Pancreas (tissue), 10 donors: ENCODE measurements at places on chromosomes 5 and 9. TPM values are rescaled to one million over a fixed set of nuclear protein-coding genes. Genes with fewer than 3 reads are reported as not detected.

Gene NMUR2
- not detected for polyA plus RNA-seq

DNA sequence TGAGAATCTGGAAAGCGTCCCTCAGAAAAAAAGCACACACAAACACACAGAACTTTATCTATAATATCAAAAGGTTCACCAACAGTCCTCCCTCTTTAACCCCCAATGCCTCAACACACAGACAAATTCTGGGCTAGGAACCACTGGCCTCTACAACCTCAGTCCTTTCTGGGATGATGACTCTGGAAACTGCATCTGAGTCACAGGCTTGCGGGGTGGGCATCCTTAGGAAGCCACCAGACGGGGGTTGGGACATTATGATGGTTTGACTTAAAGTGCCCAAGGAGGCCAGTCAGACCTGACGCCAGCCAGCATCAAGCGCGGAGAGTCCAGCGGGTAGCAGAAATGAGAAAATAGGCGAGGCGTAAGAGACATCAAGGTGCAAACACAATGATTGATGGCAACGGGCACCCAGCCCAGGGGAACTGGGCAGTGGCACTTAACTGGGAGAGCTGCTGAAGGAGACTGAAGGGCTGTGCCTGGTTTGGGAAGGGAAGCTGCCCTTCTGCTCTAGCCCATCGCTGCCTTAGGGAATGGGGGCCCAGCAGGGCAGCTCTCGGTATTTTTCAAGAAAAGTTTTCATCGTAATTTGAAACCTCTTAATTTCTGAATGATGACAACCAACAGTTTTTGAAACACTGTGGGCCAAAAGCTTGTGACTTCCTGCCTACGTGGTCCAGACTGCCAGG, 20.7 kb downstream of the SPRY4 start:
- H3K4me1 ChIP-seq: no peaks in the 10 kb centered on the region
- H3K4me3 ChIP-seq: no peak overlapping the region
- DNase-seq: no peak
- H3K27me3 ChIP-seq: no peaks in the 10 kb centered on the region

- no peak overlapping the region for H3K4me3 ChIP-seq
- H3K4me1 ChIP-seq: peaks cover 31% of the 10 kb centered on the region
- peak overlapping the region; percentile 8 for H3K27ac ChIP-seq
- no peaks in the 10 kb centered on the region for H3K27me3 ChIP-seq
These were observed 54.4 kb downstream of the GNAQ start for GRCh38 chr9:77977210-77977611.

GRCh38 chr5:6448622-6449464, at the start of gene UBE2QL1:
Gene UBE2QL1, plus strand, starts transcription at chr5:6448859. Its CDS starts 35 bp downstream, at chr5:6448894.
- H3K4me1 ChIP-seq: no peaks in the 10 kb centered on the region
- no peak within 1 kb of the TSS for H3K27ac ChIP-seq
- H3K36me3 ChIP-seq: no peaks in the 10 kb centered on the region
- peak within 1 kb of the TSS; percentile 20 for H3K4me3 ChIP-seq

GRCh38 chr9:38431116-38431515, 6.9 kb upstream of the IGFBPL1 start:
- DNase-seq: no peak
- H3K36me3 ChIP-seq: no peaks in the 10 kb centered on the region
- H3K4me3 ChIP-seq: no peak overlapping the region
- no peaks in the 10 kb centered on the region for H3K27me3 ChIP-seq
- no peak overlapping the region for H3K27ac ChIP-seq
- H3K4me1 ChIP-seq: no peaks in the 10 kb centered on the region

DNA sequence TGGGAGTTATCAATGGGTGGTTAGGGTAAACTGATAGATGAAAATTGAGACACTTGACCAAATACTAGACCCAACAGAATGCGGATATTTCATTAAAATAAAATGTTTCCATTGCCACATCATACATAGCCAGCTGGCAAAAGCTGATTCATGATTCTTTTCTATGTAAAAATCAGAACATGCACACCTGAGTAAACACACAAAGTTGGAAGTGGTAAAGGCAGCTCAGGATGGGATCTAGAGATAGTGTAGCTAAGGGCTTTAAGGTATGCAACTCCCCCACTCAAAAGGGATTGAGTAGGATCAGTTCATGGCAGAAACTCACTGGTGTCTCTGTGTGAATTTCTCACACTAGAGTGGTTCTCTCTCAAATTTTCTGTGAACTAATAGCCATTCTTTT, 541.1 kb upstream of the GRAMD2B start:
- no peaks in the 10 kb centered on the region for H3K27me3 ChIP-seq
- no peak overlapping the region for H3K4me3 ChIP-seq
- DNase-seq: no peak
- no peaks in the 10 kb centered on the region for H3K36me3 ChIP-seq
- H3K4me1 ChIP-seq: peaks cover 5% of the 10 kb centered on the region

GRCh38 chr5:153959134-153959957, 79.4 kb downstream of the FAM114A2 start:
- no peak overlapping the region for H3K27ac ChIP-seq
- H3K36me3 ChIP-seq: no peaks in the 10 kb centered on the region
- no peak for DNase-seq
- H3K4me1 ChIP-seq: no peaks in the 10 kb centered on the region
- H3K4me3 ChIP-seq: no peak overlapping the region
- no peaks in the 10 kb centered on the region for H3K27me3 ChIP-seq

Gene CCDC171
- polyA plus RNA-seq: 1.5 TPM

Gene CCDC112
- 5.1 TPM for polyA plus RNA-seq

Gene DIPK1B
- polyA plus RNA-seq: 32.3 TPM

Gene RGS14
- 30.9 TPM for polyA plus RNA-seq

- H3K27ac ChIP-seq: no peak overlapping the region
- H3K36me3 ChIP-seq: no peaks in the 10 kb centered on the region
- no peak overlapping the region for H3K4me3 ChIP-seq
- no peaks in the 10 kb centered on the region for H3K27me3 ChIP-seq
- no peaks in the 10 kb centered on the region for H3K4me1 ChIP-seq
- DNase-seq: no peak
These were observed 45.6 kb downstream of the DAPK1 start for GRCh38 chr9:87543251-87543650.

- no peaks in the 10 kb centered on the region for H3K4me1 ChIP-seq
- H3K27ac ChIP-seq: no peak overlapping the region
- no peak for DNase-seq
- no peak overlapping the region for H3K4me3 ChIP-seq
These were observed 5.0 kb upstream of the HSPB3 start for GRCh38 chr5:54450542-54450941.

Gene FOXD4L6
- polyA plus RNA-seq: 0.05 TPM

- DNase-seq: peak; percentile 51
- no peaks in the 10 kb centered on the region for H3K27me3 ChIP-seq
- H3K36me3 ChIP-seq: no peaks in the 10 kb centered on the region
- H3K4me3 ChIP-seq: no peak overlapping the region
- H3K27ac ChIP-seq: no peak overlapping the region
- H3K4me1 ChIP-seq: peaks cover 5% of the 10 kb centered on the region
These were observed 15.3 kb downstream of the GCNT4 start for GRCh38 chr5:75037106-75037505.

DNA sequence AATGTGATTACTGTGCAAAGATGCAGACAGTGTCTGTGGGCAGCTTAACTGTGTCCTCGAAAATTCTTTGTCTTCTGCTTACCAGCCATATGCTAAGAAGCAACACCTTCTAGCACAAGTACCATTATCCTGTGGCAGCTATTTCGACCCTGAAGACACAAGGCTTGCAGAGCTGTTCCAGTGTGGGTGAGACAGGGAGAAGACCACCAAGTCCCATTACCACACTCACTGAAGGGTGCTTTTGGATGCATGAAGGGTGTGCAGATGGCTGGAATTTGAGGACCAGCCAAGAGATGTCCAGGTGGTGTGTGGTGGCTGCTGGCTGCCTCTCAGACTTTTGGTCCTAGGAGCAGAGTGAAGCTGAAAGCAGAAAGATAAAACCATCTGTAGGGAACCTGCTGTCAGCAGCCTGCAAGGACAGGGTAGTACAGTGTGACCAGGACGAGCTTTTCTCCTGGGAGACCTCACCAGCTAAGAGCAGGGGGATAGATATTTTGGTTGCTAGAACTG, 161.8 kb downstream of the ICE1 start:
- DNase-seq: no peak
- H3K27ac ChIP-seq: no peak overlapping the region
- no peak overlapping the region for H3K4me3 ChIP-seq

- H3K36me3 ChIP-seq: no peaks in the 10 kb centered on the region
- DNase-seq: no peak
- H3K4me3 ChIP-seq: no peak overlapping the region
- H3K27me3 ChIP-seq: no peaks in the 10 kb centered on the region
These were observed 39.9 kb upstream of the CTXN3 start for GRCh38 chr5:127609011-127609410.

Gene IFNK
- polyA plus RNA-seq: not detected

Gene ZFP2
- polyA plus RNA-seq: 3.2 TPM

Gene MTAP
- polyA plus RNA-seq: 4.7 TPM

DNA sequence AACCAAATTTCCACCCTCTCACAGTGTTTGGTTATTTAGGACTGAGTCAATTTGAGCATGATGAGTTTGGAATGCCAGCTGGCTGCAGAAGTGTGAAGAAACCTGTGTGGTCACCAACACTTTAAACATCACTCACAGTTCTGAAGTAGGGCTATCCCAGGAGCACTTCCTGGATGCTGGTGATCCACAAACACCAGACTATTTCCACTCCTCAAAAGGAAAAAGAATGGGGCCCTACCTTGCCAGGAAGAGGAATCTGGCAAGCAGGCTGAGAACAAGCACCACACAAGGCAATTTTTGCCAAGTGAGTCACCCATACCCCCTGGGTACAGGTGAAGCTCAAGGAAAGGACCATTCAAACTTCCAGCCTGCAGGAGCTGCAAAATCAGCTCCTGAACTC, 294.2 kb upstream of the PTGER4 start:
- no peaks in the 10 kb centered on the region for H3K4me1 ChIP-seq
- DNase-seq: no peak
- no peaks in the 10 kb centered on the region for H3K36me3 ChIP-seq
- no peak overlapping the region for H3K27ac ChIP-seq

GRCh38 chr9:81718244-81718643, 28.9 kb upstream of the TLE1 start:
- peak overlapping the region; percentile 30 for H3K27ac ChIP-seq
- H3K27me3 ChIP-seq: no peaks in the 10 kb centered on the region
- no peak overlapping the region for H3K4me3 ChIP-seq
- DNase-seq: no peak
- H3K4me1 ChIP-seq: no peaks in the 10 kb centered on the region
- no peaks in the 10 kb centered on the region for H3K36me3 ChIP-seq

Gene SHROOM1
- polyA plus RNA-seq: 30.9 TPM

Gene KLHL3
- 6.6 TPM for polyA plus RNA-seq

Gene FGFR4
- polyA plus RNA-seq: 105 TPM

DNA sequence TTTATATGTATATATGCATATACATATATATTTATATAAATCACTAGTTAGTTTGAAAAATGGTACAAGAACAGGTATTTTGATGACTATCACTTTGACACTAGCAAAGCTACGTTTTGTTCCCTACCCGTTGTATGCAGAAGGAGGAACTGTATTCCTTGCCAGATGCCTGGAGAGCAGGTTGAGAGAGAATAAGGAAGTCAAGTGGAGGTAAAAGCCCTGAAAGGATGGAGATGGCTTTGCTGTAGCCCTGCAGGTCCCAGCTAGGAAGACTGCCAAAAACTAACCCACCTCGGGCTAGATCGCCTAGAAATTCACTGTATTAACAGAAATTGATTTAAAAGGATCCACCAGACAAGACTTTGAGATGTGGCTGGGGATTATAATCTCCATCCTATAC, 229.3 kb downstream of the RFX3 start:
- H3K27me3 ChIP-seq: no peaks in the 10 kb centered on the region
- H3K27ac ChIP-seq: no peak overlapping the region
- no peak for DNase-seq
- H3K4me1 ChIP-seq: no peaks in the 10 kb centered on the region

DNA sequence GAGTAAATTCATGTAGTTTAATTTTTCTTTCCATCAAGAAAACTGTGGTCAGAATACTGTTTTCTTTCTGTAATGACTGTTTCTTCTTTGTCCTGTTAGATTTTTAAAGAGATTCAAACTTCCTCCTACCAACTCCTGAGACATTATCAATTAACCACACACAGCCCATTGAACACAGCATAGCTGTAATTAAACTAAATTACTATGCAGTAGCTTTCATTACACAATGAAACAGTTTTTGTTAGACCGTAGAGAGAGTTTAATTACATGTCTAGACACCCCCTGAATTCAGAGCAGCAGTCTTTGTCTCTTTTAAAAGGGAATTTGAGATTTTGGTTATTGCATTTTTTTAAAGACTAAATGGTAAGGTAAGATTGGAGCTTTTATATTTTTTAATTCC, 77.5 kb downstream of the STARD4 start:
- H3K36me3 ChIP-seq: no peaks in the 10 kb centered on the region
- H3K4me1 ChIP-seq: no peaks in the 10 kb centered on the region
- no peaks in the 10 kb centered on the region for H3K27me3 ChIP-seq

DNA sequence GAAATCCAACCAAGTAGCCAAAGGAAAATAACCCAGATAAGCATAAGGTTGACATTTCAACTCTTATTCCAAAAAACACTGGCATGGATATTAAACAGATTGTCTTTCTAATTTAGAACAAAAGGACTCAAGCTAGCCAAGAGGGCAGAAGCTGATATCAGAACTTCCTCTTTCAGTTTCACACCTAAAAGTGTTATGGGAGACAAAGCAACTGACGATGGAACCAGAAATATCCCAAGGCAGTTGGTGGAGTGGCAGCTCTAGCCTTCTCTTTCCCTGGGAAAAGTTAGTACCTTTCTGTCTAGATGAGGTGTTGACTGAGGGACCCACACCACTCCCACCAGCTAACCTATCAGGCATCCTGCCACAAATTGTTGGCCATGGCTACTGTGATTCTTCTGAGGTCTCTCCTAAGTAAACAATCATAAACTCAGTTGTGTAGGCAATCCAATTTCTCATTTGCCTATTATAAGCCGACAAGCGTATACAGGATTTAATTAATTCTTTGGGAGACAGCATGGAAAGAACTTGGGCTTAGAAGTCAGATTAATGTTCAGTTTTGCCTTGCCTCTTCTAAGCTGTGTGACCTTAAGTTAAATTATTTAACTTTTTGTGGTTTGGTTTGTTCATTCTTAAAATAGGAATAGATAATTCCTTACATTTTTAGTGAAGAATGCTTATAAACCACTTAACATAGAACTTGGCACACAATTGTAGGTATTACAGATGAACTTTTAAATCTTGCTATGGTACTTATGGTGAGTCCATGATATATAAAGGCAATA, 110.9 kb upstream of the ADAMTSL1 start:
- H3K27me3 ChIP-seq: no peaks in the 10 kb centered on the region
- H3K4me3 ChIP-seq: no peak overlapping the region
- no peaks in the 10 kb centered on the region for H3K4me1 ChIP-seq
- H3K36me3 ChIP-seq: no peaks in the 10 kb centered on the region
- DNase-seq: no peak

DNA sequence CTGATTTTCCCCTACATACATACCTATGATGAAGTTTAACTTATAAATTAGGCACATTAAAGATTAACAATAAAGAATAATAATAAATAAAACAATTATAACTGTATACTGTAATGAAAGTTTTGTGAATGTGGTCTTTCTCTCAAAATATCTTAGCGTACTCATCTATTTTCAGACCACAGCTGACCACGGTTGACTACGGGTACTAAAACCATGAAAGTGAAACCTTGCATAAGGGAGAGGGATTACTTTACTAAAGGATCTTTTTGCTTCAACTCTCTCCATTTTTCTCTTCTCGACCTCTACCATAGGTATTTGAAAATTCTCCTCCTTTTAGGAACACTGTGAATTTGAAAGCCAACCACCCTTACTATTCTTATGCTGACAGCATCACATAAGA, 475.5 kb downstream of the CETN3 start:
- no peak overlapping the region for H3K27ac ChIP-seq
- H3K36me3 ChIP-seq: no peaks in the 10 kb centered on the region
- no peak overlapping the region for H3K4me3 ChIP-seq
